ENCODE measurements at places on chromosomes 16 and 17.

DNA sequence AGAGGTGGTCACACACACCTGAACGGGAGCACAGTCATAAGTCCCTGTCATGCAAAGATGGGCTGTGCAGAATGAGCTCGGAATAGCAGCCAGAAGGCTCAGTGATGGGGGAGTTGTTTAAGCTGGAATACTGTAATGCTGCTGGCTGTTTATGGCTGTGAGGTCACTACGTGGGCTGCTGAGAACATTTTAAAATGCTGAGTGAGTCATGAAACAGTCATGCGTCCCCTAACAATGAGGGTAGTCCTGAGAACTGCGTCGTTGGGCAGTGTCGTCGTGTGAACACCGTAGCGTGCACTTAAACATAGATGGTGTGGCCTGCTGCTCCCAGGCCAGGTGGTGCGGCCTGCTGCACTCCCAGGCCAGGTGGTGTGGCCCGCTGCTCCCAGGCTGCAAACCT is 39.7 kb downstream of the TBCD start:
- no peak for DNase-seq

- no peak for DNase-seq
Measured at GRCh38 chr17:45672301-45672700, 111.8 kb upstream of the CRHR1 start.

DNA sequence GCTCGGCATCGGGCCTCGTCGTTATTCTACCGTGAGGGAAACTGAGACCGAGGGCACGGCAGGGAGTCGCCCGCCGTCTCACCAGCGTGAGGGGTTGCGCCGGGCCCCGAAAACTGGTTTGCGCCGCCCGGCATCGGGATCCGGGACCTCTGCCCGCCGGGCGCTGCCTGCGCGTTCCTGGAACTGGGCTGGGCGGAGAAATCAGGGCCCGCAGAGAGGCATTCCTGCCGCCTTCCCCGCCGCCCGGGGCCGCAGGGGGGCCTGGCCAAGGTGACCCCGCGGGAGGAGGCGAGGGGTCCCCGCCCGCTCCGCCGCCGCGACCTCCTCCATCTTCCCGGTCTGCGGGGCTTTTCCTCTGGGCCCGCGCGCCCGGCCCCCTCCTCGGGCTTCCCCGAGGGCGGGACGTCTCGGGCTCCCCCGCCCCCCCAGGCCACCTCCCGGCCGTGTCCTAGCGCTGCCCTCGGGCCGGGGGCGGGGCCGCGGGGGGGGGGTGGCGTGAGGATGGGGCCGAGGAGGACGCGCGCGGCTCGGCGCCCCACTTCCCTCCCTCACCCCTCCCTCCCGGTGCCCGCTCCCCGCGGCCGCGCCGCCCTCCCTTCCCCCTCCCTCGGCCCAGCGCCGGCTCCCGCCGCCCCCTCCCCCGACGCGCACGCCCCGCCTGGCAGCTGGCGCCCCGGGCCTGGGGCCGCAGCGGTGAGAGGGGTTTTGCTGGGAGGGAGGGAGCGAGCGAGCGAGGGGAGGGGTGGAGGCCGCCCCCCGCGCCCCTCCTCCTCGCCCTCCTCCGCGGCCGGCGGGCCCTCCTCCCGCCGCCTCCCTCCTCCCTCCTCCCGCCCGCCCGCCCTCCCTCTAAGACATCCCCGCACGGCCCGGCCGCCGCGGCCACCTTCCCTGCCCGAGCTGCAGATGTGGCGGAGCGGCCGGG is at the start of gene GLIS2:
GLIS2 (plus strand) TSS at position 882 of the 922 bp plus-strand sequence. CDS start 16,214 bp downstream, outside the sequence.
- DNase-seq: no peak

- no peak for DNase-seq
Measured at GRCh38 chr17:2138761-2139160, 83.9 kb downstream of the HIC1 start.
